HT-29 (cell line): ENCODE measurements at places on chromosomes 11 and 22.

GRCh38 chr11:9726321-9727022 lies 62.6 kb downstream of the SWAP70 start:
- peak; percentile 55 for DNase-seq

GRCh38 chr11:21514316-21514715 lies 678.6 kb upstream of the ANO5 start:
- DNase-seq = peak; percentile 61

GRCh38 chr11:14012846-14013245 lies 50.3 kb downstream of the SPON1 start:
- DNase-seq = no peak

DNA sequence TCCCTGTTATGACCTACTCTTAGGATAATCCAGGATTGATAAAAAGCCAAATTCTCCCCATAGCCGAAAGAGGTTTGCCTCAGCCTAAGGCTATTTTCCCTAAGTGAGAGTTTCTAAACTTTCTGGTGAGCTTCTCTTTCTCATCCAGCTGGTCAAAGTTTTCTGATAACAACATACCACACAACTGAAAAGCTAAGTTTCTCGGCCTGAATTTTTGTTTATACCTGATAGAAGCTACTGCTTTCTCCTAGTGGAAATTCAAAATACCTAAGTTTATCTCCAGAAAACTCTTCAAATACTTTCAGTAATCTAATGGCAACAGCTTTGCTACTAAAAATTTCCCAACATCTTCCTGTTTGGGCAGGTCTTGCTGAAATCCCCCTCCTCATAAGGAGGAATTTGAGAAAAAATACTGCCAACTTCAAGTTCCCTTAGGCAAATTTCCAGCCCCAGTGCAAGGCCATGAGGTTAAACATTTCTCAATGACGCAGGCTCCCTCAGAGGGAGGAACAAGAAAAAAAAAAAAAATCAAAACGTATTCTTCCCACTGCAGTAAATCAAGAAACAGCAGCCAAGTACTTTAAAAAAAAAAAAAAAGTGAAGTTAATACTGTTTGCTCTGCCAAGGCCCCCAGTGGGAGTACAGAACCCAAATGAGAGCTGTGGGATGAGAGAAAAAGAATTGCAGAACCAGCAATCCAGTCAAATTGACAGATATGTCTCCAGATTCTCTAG lies 127.0 kb downstream of the MRTFA start:
- DNase-seq = no peak

- DNase-seq = no peak
Observed at GRCh38 chr11:64322925-64323260, 5.0 kb downstream of the PRDX5 start.

DNA sequence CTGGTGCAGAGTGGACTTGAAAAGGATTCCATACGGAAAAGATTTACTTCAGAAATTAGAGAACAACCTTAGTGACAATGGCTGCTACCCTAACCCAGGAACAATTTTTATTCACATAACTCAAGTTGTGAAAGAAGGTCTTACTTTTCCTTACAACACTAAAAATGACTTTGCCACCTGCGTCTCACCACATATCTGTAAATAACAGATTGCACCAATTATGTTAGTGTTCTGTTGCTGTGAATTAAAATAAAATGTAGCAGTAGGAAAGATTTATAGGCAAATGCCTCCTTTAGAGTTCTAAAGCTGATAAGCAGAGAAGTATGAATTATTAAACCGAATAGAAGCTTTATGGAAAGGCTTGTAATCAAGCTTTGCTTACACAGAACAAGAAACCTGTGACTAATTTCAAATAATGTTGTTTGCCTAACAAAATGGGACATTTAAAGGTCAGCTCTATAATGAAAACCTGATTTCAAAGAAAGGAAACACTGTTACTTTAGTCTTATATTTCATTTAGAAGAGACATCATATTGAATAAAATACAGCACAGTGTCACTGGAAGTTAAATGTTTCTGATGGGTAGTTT lies 2237.8 kb downstream of the LRRC4C start:
- no peak for DNase-seq

DNA sequence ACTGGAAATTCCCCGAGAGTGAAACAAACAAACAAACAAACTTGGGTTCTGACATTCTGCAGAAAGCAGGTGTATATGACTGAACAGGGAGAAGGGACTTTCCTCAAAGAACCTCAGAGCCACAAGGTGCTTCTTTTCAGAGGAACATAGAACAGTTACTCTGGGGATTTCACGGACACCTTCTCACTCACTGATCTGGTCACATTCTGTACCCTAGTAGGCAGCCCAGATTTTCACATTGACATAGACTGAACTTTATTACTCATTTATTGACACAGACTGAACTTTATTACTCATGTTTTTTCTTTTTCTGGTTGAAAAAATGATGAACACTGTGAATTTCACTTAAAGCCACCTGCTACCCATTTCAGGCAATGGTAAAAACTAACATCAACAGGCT lies 263.0 kb downstream of the OPCML start:
- DNase-seq = no peak

DNA sequence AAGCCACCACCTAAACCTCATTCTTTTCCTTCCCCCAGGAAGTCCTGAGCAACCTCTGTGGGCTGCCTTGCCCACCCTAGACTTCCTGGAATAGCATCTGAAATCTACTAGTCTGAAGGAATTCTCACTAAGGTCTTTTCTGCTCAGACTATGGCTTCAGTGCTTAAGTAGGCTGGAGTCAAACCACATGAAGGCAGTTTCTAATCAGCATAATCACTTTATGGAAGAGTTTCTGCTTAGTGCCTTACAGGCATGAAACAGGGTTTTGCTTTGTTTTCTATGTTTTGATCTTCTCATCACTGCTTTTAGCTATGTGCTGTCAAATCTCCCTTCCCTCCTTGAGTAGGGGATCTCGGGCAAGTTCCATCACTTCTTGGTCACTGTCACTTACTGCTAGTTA lies 117.7 kb downstream of the WT1 start:
- no peak for DNase-seq

DNA sequence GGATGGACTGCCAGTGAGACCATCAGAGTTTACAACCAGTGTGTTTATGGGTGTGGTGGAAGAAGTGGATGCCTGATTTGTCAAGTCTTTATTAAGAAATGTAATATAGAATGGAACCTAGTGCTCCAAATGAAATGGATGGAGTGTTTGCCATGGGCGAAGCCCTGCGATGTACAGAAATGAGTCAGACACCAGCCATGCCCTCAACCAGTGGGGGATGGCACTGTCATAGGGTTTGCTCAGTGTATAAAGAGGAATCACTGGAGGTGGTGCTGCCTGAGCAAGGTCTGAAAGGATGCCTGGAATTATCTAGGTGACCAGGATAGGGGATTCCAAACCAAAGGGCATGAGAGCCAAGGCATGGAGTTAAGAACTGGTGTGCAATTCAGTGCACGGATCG lies 120.9 kb upstream of the MTNR1B start:
- DNase-seq = peak; percentile 7

DNA sequence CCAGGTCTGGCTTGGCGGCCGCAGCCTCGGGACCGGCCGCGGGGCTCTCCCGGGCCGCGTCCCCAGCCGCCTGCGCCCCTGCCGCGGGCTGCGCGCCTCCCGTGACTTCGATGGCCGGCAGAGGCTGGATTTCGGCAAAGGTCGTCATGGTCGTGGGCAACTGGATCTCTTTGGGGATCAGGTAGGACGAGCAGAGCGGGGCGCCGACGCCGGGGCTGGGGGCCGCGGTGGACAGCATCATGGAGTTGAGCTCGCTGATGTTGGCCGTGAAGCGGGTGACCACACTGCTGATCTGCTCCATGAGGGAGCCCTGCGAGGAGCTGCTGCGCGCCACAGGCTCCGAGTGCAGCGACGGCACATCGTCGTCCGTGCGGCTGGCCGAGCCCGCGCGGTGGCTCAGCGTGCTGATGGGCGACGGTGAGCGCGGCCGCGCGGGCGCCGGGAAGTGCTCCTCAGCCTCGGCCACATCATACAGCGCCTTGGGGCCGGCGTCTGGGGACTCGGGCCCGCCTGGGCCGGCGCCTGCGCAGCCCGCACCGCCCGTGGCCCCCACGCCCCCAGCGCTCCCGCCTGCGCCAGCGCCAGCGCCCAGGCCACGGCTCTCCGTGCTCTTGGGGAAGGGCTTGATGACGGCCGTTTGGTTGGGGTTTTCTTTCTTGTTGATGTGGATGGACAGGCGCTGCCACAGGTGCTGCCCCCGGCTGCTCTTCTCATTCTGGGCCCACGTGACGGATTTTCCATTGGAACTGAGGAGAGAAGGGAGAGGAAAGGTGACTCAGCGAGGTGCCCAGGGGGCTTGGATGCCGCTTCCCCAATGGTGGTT lies 171.4 kb upstream of the CTSC start:
- DNase-seq = no peak

GRCh38 chr22:32858121-32858703 lies 56.7 kb downstream of the TIMP3 start:
- no peak for DNase-seq

DNA sequence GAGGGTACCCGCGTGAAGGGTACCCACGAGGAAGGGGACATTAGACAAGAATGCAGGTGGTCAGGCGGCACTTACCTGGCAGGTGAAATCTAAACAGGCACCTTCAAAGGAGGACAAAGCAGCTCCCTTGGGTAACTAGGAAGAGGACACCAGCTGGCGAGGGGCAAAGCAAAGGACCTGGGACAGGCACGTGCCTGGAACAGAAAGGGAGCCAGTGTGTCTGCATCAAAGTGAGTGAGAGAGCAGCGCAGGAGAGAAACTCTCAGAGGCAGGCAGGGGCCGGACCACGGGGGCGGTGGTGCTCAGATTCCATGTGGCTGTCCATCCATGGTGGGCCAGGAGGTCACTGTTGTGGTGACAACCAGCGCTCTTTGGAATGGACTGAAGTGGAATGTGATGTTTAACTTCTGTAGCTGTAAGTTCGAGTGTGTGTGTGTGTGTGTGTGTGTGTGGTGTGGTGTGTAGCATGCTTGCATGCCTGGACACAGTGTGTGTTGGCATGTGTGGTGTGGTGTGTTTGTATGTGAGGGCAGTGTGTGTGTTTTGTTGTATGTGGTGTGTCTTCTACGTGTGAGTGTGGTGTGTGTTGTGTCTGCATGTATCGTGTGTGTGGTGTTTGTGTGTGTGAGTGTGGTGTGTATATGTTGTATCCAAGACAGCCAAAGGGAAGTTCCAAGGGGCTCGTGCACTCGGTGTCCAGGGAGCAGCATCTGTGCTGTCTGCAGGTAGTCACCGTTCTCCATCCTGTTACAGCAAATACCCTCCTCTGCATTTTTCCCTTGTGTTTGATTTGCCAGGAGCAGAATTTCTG lies 86.4 kb downstream of the CDKN1C start:
- DNase-seq = no peak

GRCh38 chr11:70633610-70634009 lies 235.3 kb downstream of the CTTN start:
- DNase-seq = no peak

DNA sequence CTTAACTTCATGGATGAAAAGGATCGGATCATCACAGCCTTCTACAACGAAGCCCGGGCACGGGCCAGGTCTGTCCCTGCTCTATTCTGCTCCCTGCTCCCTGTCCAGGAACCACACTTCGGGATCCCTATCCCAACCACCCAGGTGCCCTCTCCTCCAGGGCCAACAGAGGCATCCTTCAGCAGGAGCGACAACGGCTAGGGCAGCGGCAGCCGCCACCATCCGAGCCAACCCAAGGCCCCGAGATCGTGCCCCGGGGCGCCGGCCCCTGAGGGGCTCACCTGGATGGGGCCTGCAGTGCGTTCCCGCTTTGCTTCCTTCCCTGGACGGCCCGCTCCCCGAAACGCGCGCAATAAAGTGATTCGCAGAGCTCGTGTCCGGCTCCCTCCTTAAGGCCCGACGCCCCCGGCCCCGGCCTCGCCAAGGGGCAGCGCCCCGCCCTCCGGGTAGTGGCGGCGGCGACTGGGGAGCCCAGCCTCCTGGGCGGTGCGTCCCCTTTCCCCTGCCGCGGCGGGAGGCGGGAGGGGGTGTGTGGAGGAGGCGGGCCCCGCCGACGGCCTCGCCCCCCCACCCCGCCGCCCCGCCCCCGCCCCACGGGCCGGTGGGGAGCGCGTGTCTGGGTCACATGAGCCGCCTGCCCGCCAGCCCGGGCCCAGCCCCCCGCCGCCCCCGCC lies at the start of gene VEGFB:
Gene VEGFB, plus strand, starts transcription at position 672 of the 674 bp plus-strand sequence. CDS start 250 bp downstream, outside the sequence.
- peak; percentile 44 for DNase-seq

- no peak for DNase-seq
Observed at GRCh38 chr22:19086417-19086816, 35.8 kb downstream of the DGCR2 start.

DNA sequence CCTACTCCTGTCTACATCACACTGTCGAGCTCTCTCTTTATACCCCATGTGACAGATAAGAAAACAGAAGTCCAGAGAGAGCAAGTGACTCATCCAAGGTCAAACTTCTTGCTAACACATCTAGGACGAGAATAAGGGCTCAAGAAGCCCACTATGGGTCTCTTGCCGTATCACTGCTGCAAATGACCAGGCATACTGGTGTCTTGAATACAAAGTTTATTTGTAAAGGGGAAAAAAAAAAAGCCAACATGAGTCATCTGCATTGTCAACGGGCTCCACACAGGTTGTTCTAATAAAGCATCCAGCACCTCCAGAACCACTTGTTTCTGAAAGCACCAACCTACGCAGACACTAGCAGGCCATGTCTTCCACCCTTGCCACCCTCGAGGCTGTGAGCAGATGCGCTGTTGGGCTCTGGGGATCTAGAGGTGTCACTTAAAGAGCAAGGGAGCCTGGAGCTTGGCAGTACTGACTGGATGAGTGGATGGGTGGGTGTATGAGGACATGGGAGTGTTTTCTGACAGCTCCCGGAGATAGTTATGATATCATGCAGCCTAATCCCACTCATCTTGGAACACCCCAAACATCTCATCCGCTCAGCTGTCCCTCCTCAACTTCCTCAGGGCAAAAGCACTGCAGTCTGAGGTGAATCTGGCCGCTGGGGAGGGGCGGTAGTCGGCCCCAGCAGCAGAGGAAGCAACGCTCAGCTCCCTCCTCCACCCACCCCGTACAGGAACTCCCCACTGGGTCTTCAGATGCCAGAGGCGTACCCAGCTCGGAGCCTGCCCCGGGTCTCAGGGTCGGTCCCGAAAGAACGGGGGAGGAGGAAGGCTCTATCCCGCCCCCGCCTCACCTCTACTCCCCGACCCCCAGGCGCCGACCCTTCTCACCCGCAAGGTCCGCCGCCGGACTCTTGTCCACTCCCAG lies 1.0 kb downstream of the SMCO4 start:
- DNase-seq = peak; percentile 76

DNA sequence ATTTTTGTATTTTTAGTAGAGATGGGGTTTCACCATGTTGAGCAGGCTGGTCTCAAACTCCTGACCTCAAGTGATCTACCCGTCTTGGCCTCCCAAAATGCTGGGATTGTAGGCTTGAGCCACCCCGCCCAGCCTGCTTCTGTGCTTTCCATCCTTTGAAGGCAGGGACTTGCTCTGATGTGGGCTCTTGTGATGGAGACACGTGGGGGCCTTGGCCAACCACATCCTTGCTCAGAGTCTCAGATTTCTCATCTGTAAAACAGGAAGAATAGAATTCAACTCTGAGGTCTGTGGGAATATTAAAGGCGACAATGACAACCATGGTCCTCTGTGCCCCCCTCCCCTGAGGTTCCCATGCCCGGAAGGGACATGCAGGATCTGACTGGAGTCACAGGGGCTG lies 3.8 kb upstream of the GGA1 start:
- no peak for DNase-seq

- DNase-seq = no peak
Observed at GRCh38 chr11:14026961-14027360, 64.4 kb downstream of the SPON1 start.

- no peak for DNase-seq
Observed at GRCh38 chr11:84476581-84476980, 1150.6 kb downstream of the DLG2 start.
